GM20000 (cell line): ENCODE measurements at places on chromosomes 3 and 15.

DNA sequence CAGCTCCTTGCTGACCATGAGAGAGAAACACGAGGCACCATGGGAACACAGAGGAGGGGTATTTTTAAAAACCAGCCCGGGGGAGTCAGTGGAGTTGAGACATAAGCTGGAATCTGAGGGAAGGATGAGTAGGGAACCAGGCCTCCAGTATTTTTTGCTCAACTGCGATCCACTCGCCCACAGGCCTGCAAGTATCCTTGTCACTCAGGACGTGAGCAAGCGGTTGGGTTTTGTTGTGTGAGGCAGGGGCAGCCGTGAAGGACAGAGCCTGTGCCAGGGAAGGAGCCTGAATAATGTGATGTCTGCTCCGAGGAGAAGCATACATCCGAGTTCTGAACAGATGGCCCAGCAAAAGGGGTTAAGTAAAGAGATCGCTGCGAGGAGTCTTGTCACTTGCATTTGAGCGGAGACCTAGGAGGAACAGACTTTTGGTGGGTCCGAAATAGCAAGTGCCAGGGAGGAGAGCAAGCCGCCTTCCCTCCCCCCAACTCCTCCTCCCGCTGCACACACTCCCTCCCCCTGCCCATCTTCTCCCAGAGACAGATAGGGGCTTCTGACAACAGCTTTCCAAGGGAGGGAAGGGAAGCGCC is 20.4 kb upstream of the NTRK3 start:
- DNase-seq: no peak

GRCh38 chr15:73632670-73633058 is 525 bp downstream of the NPTN start:
- no peak for DNase-seq

DNA sequence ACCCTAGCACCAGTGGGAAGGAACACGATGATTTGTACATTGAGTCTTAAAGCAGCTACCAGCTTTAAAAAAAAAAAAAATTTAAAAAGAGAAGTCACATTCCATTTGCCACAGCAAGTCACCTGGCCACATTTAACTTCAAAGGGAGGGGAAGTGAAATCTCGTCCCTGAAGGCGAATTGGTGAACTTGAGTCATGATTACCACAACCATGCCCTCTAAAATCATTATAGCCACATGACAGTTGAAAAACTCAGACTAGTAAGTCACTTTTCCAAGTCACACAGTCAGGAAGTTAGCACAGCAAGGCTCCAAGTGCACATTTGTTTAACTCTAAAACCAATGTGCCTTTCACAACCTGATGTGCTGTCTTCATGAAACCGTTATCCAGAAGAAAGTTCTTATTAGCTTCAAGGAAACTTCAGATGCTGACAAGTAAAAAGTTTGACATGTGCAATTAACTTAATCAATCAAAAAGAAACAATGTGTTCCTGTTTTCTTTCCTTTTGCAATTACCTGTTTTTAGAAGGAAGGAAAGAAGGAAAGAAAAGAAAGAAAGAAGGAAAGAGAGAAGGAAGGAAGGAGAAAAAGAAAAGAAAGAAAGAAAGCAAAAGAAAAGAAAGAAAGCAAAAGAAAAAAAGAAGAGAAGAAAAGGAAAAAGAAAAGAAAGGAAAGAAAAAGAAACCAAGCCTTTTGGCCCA is 8.3 kb upstream of the THSD4 start:
- no peak for DNase-seq

GRCh38 chr3:99648101-99648500 is 9.7 kb downstream of the COL8A1 start:
- no peak for DNase-seq

GRCh38 chr15:96053781-96054428 is 276.6 kb upstream of the NR2F2 start:
- DNase-seq: no peak

- no peak for DNase-seq
Observed at GRCh38 chr3:126365351-126366277, 8.4 kb upstream of the KLF15 start.

DNA sequence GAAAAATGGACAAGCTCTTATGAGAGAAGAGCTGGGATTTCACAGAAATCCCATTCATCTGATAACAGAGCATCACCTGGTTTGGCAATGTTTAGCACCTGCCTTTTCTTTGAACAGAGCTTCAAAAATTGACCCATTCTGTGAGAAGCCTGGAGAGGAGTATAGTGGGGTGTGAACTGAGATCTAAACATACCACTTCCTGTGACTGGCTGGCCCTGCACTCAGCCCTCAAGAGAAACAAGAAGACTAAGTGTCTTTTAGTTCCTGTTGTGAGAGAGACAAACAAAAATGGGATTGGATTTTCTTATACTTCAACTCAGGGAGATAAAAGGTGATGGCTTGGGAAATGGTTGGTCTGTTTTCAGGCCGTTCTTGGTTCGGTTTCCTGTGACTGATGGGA is 1060.2 kb downstream of the ROBO1 start:
- DNase-seq: no peak

- DNase-seq: no peak
Observed at GRCh38 chr3:143791386-143791785, 56.9 kb downstream of the SLC9A9 start.

GRCh38 chr3:8576841-8577571 is 67.6 kb downstream of the SSUH2 start:
- DNase-seq: no peak

GRCh38 chr3:40201770-40202169 is 107.7 kb upstream of the EIF1B start:
- DNase-seq: no peak
